EL (cell line): ENCODE measurements at places on chromosomes 2 and 18.

DNA sequence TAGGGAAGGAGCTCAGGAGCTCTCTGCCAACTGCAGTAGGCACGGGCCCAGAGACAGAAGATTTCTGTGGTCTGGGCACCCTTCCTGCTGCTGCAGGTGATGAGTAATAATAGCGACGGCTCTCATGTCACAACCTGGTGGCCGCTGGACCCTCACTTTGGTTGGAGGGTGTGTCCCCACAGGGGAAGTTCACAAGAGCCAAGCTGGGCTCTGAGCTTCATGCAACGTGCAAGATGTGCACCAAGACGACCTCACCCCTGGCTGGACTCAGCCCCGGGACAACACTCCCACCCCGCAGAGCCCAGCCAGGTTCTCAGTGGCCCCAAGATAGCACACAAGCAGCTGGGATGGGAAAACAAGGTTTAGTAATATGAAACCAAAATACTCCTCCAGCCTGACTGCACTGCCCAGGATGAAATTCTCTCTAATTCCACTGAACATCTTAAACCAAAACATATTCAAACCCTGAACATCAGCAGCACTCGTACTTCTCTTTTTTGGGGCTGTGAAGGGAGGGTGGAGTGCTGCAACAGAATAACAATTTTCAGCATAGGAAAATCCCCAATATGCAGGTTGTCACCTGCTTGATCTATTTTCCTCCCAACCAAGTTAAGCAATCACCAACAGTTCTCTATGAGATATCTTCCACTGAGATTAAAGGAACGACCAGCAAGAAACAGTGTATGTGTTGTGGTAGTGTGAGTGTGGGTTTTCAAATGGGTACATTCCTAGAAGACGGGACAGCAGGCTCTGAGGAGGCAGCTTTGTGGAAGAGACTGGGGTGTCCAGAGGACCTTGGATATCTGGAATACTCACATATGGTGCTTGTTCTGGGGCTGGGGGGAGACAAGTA, 26.5 kb downstream of the BCL2 start:
- no peak for DNase-seq

DNA sequence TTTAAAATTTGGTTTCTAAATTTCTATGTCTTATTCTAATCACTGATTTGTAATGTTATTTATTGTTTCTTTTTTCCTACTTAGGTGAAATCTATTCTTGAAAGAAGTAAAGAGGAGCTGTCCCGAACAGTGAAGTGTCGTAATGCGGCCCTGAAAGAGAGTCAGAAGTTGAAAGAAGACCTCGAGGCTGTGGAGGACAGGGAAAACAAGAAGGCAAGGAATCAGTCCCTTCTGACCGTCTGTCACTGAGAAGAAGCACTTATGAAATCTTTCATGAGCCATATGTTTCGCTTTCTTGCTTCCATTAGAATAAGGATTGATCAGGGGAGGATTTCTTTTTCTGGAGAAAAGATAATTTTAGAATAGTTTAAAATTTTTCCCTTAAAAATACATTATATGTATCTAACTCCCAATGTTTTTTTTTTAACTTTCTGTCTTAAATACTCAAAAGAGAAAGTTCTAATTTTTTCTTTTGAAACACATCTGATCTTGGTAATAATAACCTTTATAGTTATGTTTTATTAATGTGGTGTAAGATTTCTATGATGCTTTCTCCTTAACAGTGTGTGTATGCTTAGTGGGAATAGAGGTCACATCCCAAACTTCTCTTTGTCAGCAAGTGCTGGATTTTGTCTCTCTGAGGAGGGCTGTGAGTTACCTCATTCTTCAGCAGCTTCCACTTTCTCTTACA, 79.0 kb downstream of the CCDC150 start:
- no peak for DNase-seq

GRCh38 chr18:565562-566061, 14.6 kb upstream of the CETN1 start:
- no peak for DNase-seq

- DNase-seq: peak; percentile 84
Measured at GRCh38 chr2:226660526-226660925, 139.1 kb downstream of the IRS1 start.

DNA sequence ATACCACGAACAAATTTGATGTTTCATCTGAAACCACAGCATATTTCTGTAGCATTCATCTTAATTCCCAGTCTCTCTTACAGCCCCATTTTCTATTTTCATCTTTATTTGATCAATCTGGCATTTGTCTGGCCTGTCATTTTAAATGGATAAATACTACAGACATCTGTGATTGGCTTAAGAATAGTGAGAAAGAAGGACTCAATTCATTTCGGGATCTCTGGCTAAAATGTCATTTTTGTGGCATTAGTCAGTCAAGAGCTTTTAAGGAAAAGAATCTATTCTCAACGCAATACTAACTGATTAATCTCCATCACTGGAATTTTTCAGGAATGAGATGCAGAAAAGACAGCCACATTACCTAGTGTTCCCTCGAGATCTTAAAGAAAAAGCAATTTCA, 585.9 kb downstream of the IRS1 start:
- DNase-seq: peak; percentile 93

GRCh38 chr2:96737831-96738230, 2.0 kb downstream of the LMAN2L start:
- DNase-seq: no peak

DNA sequence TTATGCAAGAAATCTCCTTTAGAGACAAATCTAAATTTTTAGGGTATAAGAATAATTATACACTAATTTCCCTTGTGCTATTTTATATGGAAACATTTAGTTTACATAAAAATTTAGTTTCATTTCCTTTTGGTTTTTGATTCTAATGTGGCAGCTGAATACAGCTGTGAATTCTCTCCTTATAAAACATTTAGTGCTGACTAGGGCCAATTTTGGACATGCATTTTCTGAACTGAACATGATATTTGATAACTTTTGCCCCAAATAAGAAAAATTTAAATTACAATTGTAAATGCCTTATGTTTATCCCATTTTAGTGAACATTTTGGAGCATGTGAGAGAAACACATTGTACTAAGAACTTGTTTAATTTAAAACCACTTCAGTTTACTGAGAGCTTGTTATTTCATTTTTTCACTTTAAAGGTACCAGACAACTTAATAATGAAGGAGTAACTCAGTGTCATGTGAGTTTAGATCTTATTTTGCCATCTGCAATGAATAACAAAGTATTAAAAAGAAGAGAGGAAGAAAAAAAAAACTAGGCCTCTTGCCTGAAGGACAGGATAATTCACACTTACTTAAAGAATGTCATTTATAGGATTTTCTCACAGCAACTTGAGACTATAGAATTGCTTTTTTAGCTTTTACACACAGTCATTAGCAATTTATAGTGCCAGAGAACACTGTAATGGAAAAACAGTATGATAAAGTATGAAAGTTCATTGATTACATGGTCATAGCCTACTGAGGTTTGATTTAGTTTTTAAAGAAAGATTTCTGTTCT, 209.7 kb downstream of the ERBB4 start:
- no peak for DNase-seq
